Stimulated activated CD4-positive, alpha-beta T cell treated with anti-CD3 and anti-CD28 coated beads, Interleukin-4, amount 100 ng/mL, for 1 hour (primary cell): ENCODE measurements at places on chromosomes 3 and 15.
A peak's percentile ranks its signal among the peaks of the same experiment; 100 is the strongest.

GRCh38 chr3:129327510-129327909 lies 48.8 kb downstream of the HMCES start:
- DNase-seq: no peak

DNA sequence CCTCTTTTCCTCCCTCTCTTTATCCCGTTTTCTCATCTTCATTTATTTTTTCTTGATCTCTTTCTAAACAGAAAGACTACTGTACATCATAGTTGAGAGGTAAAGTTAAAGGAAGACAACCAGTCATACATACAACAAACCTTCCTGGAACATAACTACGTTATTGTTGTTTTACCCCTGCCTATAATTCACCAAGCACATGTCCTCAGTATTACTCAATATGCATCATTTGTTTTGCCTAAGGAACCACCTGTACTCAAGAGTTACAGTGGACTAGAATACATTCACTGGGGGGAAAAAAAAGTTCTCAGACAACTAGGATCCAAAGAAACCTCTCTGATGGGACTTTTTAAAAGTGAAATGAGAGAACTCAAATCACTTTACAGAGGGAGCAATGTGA lies 344.7 kb upstream of the RBMS3 start:
- DNase-seq: no peak

DNA sequence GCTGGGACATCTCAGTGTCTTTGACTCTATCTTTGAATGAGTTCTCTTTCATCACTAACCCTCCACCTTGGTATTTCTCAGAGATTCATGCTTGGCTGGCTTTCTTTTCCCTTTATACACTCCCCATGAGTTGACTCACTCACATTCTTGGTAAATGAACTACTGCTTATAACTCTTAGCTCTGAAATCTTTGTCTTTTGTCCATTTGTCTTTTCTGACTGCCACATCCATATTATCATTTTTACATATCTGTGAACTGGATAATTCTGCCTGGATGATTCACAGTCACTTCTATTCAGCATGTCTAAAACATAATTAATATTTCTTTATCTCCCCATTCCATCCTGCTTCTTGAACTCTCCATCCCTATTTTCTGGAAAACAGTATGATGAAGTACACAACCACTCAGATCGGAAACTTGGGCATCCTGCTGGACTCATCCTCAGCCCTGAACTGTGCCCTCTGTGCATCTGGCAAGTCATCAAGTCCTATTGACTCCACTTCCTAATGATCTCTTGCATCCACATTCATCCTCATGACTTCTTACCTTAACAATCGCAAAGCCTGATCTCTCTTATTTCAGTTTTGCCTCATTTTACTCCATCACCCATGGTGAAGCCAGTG lies 66.9 kb downstream of the KCNAB1 start:
- no peak for DNase-seq

GRCh38 chr15:50904211-50904610 lies 4.3 kb upstream of the AP4E1 start:
- no peak for DNase-seq

DNA sequence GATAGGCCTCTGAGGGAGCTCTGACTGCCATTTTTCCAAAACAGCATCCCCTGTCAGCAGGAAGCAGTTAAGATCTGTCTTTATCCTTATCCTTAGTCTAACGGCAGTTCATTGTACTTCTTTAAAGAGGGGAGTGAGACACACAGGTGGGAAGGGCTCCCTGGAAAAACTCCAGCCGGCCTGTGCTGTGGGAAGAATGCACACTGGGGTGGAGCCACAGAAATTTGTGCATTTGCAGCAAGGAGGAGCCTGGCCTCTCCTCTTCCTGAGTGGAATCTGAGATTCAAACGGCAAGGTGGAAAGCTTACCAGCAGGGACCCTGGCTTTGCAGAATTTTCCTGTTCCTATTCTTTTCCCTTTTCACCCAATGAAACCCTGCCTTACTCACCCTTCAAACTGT lies 1209.4 kb downstream of the ROBO2 start:
- DNase-seq: no peak

DNA sequence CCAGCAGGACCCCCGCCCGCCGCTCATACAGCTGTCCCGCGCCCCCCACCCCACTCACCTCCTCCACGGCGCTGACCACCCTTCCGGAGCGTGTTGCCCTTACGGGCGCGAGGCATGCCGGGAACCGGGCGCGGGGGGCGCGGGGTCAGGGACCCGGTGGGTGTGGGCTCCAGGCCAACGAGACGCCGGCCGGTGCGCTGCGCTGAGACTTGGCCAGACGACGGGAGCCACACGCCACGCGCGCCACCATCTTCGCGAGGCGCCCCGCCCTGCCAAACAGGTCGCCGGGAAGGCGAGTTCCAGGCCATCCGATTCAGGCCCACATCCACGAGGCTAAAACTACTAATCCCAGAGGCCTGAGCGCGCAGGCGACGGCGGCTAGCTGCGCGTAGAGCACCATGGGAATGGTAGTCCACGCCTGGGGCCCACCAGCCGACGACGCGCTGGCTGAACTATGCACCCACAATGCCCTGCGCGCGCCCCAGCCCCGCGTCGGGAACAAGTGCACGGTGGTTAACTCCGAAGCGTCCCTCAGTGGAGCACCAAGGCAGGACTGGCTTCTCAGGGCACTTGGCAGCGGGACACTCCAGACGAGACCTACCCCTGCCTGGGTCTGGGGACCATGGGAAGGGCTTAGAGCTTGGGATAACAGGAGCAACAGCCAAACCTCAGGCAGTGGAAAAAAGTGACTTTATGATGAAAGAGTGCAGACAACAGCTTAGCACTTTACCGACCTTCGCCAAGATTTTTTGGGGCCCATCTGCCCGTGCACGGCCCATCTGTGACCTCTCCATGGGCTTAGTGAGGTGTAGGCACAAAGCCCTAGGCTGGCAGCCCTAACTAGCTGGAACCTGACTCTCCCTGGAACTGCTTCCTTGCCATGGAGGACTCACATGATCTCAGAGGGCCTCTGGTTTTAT lies at the start of gene IFRD2:
Gene IFRD2, minus strand, starts transcription at position 271 of the 920 bp plus-strand sequence. Its CDS starts 155 bp downstream, at position 116.
- peak; percentile 94 for DNase-seq

- DNase-seq: no peak
These were observed 59.3 kb downstream of the ADCY5 start for GRCh38 chr3:123389628-123389918.

DNA sequence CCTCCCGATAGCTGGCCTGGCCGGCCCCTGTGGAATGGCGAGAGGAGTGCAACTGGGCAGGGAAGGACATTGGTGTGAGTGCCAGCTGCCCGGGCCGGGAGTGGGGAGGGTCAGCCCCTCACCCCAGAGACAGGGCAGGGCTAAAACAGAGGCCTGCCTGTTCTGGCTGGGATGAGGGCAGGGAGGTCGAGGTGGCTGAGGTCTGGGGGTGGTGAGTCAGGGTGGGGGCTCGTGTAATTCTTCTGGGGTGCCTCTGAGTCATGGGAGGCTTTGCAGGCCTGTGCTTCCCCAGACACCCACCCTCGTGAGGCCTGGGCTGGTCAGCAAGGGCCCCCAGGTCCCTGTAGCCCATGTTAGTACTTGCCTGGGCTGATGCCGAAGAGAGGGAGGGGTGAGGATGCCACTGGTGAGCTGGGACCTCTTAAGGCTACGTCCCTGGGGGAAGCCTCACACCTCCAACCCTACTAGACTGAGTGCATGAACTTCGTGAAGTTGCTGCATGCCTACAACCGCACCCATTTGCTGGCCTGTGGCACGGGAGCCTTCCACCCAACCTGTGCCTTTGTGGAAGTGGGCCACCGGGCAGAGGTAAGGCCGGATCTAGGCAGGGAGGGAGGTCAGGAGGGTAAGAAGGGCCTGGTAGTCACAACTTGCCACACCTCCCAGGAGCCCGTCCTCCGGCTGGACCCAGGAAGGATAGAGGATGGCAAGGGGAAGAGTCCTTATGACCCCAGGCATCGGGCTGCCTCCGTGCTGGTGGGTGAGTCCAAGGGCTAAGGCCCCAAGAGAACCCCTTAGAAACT lies 1.7 kb downstream of the SEMA3B start:
- DNase-seq: no peak

GRCh38 chr15:67146234-67146633 lies 80.8 kb downstream of the SMAD3 start:
- no peak for DNase-seq

DNA sequence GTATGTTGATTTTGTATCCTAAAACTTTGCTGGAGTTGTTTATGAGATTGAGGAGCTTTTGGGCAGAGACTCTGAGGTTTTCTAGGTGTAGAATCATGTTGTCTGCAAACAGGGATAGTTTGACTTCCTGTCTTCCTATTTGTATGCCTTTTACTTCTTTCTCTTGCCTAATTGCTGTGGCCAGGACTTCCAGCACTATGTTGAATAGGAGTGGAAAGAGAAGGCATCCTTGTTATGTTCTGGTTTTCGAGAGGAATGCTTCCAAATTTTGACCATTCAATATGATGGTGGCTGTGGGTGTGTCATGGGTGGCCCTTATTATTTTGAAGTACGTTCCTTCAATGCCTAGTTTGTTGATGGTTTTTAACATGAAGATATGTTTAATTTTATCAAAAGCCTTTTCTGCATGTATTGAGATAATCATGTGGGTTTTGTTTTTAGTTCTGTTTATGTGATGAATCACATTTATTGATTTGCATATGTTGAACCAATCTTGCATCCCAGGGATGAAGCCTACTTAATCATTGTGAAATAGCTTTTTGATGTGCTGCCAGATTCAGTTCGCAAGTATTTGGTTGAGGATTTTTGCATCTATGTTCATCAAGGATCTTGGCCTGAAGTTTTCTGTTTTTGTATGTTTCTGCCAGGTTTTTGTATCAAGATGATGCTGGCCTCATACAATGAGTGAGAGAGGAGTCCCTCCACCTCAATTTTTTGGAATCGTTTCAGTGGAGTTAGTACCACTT lies 188.1 kb downstream of the MINAR1 start:
- DNase-seq: no peak

DNA sequence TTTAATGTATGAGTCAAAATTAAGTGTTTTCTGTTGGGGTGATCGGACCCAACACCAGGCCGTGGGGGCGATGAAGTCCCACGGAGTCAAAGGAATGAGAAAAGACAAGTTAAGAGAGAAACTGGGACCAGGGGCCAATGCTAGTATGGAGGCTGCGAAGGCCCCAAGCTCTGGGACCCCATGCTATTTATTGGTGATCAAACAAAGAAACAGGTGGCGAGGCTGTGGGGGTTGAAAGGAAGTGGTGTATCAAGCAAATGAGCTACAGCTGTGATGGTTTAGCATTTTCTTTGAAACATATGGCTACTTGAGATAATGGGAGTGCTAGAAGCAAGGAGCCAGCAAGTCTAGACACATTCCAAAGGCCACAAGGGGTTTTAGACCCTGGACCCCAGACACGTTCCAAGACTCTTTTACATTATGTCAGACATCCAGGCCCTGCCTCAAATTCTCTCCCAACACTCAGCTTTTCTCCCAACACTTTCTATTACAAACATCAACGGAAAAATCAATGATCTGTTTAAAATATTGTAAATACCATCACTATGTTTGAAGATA lies 56.0 kb upstream of the SNRPN start:
- DNase-seq: no peak

DNA sequence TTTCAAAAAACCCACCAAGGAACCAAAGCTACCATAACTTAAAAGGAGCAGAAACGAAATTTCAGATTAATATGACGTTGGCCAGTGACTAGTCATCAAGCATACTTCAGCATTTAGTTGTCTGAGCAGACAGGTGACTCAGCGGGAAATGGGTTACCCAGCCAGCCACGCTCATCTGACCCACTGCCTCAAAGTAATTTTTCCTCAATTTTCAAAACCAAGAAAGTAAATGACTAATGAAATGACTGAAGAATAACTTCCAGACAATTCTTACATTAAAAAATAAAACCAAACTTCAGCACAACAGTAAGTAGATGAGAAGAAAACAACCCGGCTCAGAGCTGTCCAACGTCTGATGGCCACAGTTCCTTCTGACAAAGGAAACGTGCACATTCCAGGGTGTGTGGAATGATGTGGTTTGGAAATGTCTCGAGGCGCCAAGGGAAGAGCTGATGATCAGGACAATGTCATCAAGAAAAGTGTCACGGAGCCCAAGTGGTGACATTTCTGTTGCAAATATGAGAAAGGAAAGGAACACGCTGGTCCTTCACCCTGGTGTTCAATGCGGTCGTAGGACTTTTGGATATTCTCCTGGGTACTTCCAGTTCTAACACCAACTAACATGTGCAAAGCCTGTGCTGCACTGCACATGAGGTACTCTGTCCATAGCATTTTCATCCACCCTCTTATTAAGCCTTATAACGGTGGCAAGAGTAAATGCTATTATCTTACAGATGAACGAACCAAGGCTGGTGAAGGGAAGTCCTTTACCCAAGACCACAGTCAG lies 79.1 kb downstream of the FOXP1 start:
- DNase-seq: peak; percentile 56

- no peak for DNase-seq
These were observed 8.0 kb downstream of the ZBTB20 start for GRCh38 chr3:115139072-115139471.

DNA sequence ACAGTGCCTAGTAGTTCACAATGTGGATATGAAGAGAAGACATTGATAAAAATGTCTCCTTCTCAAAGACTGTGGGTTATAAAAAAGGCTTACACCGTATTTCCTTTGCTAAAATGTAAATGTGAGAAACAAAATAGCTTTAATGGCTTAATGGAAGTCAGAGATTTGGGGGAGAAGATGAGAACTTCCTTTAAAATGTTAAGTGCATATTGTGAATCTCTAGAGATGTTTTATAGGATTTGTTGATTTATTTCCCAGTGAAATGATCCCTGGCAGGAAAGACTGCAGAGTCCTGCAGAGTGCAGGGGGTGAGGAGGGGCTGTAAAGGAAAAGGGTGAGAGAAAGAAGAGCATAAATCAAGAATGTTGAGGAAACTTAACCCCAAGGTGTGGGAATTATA lies 305.1 kb downstream of the GAP43 start:
- no peak for DNase-seq

GRCh38 chr15:99341786-99342185 lies 90.5 kb downstream of the LRRC28 start:
- no peak for DNase-seq

DNA sequence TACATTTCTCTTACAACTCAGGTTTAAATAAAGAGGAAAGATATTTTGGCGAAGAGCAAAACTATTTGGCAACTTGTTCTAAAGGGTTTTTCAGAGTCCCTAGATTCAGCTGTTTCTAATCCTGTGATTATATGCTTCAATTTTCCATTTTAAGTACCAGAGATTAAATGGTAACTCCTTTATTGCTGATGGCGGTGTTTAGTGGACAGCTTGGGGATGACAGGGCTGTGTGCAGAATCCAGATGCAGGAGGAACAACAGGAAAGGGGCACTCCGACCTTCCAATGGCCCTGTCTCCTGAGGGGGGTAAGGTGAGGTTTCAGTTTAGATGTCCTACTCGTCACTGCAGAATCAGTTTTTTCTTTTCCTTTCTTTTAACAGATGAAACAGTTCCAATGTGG lies 405.0 kb downstream of the PDCD6IP start:
- no peak for DNase-seq

DNA sequence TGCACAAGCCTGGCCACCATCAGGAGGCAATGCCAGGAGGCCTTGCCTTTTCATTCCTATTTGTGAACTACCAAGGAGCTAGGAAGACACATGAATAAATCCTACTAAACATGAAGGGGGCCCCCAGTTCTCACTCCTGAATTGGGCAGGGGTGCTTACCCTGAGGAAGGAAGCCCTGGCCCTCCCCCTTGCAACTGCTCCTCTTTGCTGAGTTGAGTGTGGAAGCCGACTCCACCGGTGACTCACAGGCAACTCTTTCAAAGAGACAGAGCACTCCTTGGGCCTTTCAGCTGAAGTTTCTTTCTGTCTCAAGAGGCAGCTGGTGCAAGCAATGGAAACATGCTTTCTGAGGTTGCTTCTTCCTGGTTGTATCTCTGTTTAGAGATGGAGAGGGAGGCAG lies 1.7 kb downstream of the GABRG3 start:
- DNase-seq: no peak

- no peak for DNase-seq
These were observed 33.9 kb downstream of the GRAMD2A start for GRCh38 chr15:72163719-72164118.

GRCh38 chr3:134027631-134028030 lies 2.1 kb downstream of the SLCO2A1 start:
- DNase-seq: no peak
